Fibroblast of villous mesenchyme (primary cell): ENCODE measurements at places on chromosomes 5 and 9.

- no peak for DNase-seq
These were observed 195.7 kb downstream of the PALM2AKAP2 start for GRCh38 chr9:109975574-109976295.

DNA sequence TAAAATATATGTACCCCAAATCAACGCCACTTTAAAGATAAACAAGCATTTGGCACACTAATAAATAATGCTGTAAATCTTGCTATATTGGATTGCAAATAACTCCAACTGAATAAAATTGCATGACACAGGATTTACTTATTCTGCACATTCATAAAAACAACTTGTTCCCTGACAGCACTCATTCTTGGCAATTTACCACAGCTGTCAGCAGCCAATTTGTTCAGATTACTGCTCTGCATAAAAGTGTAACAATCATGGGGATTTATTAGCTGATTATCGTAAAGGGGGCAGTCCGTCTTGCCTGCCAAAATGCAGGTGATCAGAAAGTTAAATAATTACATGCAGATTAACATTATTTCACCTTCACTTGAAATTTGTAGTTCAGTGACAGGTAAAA is 285.3 kb downstream of the SLF1 start:
- DNase-seq, result no peak

- DNase-seq, result no peak
These were observed 56.9 kb downstream of the ZNF618 start for GRCh38 chr9:113932906-113933584.

DNA sequence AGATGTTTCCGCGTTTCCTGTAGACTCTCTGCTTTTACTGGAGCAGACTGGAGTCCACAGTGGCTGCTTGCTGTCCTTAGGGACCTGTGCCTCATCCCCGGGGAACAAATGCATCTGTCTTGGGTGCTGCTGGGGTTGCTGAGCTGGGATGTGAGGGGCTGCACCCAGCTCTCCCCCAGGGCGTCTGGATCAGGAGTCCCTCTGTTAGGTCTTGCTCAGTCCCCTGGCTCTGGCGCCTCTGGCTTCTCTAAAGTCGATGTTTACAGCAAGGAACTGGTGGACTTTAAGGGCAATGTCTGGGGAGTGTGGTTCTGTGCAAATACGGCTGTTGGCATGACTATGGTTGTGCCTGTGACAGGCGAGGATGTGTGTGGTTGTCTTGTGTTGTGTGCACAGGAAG is 91.4 kb downstream of the CACNA1B start:
- DNase-seq, result no peak

DNA sequence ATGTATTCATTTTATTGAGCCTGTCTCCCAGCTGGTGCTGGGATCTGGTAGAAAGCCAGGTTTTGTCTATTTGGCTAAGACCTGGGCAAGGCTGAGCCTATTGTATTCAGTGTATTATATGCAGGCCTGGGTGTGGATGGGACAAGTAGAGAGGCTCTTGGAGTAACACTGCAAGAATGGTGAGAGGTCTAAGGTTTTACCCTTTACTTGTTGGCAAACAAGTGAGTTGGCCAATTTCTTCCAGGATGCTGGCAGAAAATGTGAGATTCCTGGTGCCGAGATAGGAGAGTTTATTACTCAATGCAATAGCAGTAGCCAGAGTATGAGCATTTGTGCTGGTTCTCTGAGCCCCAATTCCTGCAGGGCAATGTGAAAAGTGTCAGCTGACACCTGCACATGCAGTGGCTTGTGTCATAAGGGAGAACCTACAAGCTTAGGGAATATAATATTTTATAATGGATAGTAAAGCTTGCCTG is 141.7 kb upstream of the PRLR start:
- no peak for DNase-seq

DNA sequence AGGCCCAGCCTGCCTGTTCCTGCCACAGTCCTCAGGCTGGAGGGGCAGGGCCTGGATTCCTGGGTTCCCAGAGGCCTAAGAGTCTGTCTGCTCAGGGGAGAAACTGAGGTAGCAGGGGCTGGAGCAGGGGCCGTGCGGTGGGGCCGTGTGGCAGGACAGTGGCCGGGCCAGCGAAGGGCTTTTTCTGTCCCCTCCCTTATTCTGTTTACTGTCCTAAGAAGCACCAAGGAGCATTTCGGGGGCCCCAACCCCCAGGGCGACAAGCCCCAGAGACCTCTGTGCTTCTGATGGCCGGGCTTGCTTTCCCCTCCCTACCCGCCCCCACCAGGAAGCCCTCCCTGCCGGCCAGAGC is 6.8 kb upstream of the ASB6 start:
- DNase-seq, result no peak
